ENCODE measurements at places on chromosomes 1 and 21.

DNA sequence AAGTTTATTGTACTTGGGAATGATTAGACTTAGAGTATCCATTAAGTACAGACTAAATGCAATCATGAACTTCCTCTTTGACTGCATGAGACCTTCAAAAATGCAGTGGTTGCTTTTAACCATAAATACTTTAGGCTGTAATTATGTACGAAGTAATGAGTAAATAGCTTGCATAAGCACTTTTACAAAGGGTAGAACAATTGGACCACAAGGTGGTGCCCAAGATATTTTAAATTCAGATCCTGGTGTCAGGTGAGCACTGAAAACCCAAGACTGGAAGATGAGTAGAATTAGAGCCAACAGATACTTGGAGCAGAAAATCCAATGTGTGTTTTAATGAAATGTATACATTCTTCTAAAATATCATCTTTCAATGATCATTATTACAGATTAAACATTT lies 43.4 kb upstream of the RHOU start:
- DNase-seq = no peak

DNA sequence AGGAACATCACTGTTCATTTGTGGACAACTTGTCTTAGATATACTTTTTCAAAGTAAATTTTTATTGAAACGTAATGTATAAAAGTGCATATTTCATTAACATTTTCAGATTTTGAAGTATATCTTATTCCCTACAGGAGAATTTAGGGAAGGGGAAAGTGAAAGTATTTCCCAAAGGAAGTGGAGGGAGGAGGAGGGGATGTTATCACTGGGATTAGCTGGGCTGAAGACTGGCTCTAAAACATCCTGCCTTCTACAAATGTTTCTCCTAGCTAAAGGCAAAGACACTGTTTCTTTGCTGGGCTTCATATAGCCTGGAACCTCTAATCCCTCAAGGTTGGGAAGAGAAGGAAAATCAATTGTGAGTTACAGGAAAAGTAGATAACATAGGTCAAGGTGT lies 7.1 kb upstream of the ZNF697 start:
- no peak for DNase-seq

DNA sequence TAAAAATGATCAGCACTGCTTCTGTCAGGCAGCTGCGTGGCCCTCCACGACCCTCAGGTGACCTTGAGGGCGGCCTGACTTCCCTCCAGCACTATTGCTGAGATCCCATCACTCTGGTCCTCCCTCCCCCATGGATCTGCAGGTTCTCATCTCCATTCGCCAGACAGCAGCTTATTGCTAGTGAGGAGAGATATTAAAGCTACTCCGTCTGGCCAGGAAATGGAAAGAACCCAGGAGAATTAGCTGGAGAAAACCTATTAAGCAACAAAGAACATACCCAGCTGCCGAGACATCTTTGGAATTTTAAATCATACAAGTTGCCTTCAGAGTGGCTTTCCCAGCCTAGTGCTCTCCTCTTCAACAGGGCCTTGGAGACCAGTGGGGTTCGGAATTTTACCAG lies 25.7 kb upstream of the KCNN3 start:
- DNase-seq = no peak

- DNase-seq = peak; percentile 59
These were observed 58.0 kb downstream of the NGF start for GRCh38 chr1:115280064-115280463.

DNA sequence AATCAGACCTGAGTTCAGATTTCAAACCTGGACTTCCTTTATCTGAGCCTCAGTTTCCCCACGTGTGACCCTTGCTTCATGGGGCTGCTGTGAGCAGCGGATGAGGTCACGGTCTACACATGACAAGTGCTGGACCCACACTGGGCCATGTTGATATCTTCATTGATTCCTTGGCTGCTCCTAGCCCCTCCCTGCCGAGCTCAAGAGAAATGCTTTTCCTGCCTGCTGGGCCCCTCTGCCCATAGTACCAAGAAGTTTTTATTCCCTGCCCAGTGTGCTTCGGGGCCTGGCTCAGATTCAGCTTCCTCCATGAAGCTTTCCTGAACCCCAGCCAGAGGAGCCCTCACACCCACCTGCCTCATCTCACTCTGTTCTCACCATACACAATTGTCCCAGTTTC lies 181.6 kb downstream of the PTPRU start:
- no peak for DNase-seq

GRCh38 chr1:27154469-27154990 lies 395 bp downstream of the SLC9A1 start:
- DNase-seq = no peak

- no peak for DNase-seq
These were observed 113.7 kb downstream of the FAF1 start for GRCh38 chr1:50846224-50846839.

GRCh38 chr1:34777519-34778321 lies 3.3 kb upstream of the GJB3 start:
- DNase-seq = no peak

DNA sequence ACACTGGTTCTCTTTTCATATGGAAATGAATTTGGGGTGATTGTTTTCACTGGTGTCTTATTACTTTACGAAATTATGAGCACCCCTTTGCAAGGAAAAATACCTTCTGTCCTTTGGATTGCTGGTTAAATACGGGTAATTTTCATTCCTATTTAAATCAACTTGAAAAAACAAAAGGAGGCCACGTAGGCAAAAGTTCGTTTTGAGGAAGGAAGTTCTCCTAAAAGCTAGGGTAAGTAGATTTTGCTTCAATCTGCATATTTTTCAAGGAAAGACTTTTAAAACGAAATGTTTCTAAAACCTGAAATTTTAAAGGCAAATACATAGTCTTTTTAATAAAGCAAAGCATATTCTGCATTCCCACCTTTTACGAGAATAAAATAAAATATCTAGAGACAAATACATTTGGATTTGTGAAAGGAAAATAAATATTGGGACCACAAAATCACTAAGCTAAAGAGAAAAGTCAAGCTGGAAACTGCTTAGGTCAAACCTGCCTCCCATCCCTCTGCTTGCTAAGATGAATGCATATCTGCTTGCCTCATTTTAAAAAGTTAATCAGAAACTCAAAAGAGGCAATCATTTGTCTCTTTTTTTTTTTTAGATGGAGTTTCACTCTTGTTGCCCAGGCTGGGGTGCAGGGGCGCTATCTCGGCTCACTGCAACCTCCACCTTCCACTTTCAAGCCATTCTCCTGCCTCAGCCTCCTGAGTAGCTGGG lies 70.9 kb upstream of the ETS2 start:
- DNase-seq = no peak

GRCh38 chr1:167159782-167160181 lies 60.9 kb upstream of the POU2F1 start:
- DNase-seq = no peak

GRCh38 chr21:37655611-37656300 lies 260.5 kb downstream of the KCNJ6 start:
- DNase-seq = no peak

GRCh38 chr21:27082431-27083010 lies 115.6 kb upstream of the ADAMTS5 start:
- DNase-seq = no peak

DNA sequence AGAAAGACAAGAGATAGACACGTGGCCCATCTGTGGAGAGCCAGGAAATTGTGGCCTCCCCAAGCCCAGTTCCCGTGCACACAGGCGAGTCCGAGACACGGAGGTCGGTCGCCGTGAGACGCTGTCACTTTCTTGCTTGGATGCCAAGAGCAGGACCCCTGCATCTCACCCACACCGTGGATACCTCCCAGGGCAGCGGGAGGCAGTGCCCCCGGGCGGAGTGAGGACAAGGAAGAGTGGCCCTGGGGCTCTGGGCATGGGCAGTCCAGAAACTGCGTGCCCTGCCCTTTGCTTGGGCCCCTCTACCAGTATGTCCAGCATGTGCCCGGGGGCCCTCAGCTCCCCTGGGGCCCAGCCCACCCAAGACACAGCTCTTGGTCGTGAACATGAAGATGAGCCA lies 24.7 kb upstream of the ARHGEF16 start:
- DNase-seq = peak; percentile 12

DNA sequence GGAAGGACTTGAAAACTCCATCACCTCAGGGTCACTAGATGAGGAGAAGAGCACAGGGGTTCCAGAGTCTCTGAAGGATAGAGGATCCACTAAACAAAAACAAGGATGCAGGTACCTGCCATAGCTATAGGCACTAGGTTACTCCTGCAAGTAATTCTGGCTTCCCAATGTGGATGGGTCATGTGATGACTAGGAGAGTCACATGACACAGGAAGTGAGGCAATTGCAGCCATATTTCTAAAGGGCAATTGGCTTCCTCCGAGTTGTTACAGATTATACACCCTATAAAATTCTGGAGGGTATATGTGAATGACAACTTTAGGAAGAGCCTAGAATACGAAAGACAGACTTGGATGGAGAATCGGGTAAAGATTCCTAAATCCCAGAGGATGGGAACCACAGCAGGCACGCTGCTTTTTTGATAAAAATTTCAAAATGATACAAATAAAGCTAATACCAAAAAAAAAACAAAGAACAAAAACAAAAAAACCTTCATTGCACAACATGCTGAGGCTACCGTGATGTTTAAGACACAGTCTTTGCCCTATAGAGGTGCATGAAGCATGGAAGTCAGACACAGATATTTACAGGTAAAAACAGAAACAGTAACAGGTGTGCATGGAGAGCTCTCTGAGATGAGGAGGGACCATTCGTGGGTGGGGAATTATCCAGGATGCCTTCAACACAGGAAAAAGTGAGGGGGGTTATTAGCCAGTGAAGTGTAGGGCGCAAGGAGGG lies 10.5 kb downstream of the MTX1 start:
- DNase-seq = no peak

DNA sequence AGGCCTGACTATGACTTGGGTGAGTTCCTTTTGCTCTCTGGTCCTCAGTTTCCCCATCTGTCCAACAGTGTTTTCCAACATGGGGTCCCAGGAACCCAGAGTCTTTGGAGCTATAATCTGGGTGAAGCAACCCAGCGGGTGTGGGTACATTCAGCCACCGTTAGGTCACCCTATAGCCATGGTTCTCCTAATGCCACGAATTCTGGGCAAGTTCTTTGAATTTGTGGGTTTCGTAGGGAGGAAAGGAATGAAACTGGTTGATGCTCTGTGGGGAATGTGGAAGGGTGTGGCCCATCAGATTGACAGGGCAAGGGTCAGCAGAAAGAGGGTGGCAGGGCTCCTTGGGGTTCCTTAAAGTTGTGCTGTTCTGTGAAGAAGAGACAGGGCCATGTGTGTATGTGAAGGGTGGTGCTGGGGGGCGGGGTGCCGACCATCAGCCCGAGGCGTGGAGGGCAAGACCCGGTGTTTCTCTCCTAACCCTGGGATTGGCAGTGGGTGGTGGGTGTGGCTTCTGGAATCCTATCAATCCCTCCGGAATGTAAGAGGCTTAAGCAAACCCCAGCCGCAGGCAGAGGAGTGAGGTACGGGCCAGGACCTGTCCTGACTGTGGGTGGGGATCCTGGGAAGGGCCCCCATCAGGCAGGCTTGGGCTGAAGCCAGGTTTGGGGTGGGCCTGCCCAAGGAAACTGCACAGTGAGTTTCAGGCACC lies 35.5 kb upstream of the ZNF362 start:
- DNase-seq = no peak

DNA sequence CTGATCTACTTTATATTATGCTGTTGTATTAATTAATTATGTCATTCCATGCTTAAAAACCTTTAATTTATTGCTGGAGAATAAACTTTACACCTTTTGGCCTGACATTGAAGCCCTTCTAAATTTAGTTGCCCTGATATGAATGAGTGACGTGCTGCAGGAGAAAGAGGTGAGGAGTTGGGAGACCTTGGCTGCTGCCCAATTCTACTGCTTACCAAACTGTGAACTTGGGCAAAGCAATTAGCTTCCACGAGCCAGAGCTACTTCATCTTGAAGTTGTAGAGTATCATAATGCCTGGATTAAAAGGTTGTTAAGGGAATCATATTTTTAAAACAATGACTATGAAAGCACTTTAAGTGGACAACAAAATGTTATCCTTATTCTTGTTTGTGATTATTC lies 126.8 kb upstream of the DEPDC1 start:
- DNase-seq = no peak

DNA sequence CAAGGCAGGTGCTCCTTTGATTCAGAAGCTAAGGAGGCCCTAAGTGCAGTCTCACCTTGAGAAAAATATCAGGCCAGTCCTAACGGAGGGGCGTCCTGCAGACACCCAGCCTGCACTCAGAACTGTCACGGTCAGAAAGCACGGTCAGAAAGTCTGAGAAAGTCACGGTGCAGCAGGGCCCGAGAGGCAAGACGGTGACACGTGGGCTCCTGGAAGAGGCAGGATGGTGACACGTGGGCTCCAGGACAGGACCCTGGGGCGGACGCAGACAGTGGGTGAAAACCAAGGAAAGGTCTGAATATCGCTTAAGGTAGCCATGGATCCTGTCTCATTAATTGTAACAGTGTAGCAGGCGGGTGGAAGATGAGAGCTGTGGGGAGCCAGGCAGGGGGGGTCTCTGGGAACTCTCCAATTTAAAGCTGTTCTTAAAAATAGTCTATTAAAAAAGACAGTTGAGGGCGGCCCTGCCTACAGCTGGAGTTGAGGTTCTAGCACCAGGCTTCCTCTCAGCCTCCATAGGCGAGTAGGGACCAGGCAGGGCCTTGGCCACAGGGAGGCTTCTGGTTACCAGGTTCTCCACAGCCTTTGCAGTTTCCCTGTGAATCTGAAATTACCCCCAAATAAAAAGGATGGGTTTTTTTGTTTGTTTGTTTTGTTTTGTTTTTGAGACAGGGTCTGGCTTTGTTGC lies 65.2 kb downstream of the FAAP20 start:
- DNase-seq = peak; percentile 15

GRCh38 chr1:109722908-109723691 lies 11.0 kb downstream of the GSTM5 start:
- no peak for DNase-seq

DNA sequence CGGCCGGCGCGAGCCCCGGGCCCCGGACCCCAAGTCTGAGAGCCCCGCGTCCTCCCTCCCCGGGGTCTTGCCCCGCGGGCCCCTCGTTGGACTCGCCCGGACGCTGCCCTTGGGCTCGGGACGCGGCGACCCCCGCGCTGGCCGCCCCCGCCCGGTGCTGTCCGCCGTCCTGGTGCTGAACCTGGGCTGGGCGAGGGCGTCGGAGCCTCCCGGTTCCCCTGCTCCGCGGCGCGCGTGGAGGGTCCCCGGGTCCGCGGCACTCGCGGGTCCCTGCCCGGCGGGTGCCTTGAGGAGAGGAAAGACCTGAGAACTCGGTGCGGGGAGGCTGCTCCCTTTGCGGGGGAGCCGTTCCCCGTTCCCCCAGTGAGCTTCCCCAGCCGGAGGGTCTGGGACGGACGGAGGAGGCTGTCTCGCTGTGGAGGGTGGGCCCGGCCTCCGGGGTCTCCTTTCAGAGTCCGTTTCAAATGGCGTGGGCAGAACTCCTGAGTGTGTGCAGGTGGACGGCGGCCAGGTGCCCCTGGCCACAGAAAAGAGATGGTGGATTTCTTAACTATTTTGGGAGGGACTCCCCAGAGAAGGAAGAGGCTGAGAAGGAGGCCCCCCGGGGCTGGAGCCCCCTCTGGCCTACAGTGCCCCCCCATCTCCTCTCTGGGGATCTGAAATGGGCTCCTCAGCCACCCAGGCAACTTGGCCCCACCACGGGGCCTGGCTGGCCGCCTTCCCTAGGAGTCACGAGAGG lies 595 bp downstream of the GABRD start:
- DNase-seq = peak; percentile 57

- no peak for DNase-seq
These were observed 2.1 kb downstream of the GNG12 start for GRCh38 chr1:67830928-67831830.
